ENCODE measurements at places on chromosomes 13 and 19.
A peak's percentile ranks its signal among the peaks of the same experiment; 100 is the strongest.

- no peak for DNase-seq
Observed at GRCh38 chr19:14369399-14370168, 11.7 kb upstream of the ADGRE5 start.

DNA sequence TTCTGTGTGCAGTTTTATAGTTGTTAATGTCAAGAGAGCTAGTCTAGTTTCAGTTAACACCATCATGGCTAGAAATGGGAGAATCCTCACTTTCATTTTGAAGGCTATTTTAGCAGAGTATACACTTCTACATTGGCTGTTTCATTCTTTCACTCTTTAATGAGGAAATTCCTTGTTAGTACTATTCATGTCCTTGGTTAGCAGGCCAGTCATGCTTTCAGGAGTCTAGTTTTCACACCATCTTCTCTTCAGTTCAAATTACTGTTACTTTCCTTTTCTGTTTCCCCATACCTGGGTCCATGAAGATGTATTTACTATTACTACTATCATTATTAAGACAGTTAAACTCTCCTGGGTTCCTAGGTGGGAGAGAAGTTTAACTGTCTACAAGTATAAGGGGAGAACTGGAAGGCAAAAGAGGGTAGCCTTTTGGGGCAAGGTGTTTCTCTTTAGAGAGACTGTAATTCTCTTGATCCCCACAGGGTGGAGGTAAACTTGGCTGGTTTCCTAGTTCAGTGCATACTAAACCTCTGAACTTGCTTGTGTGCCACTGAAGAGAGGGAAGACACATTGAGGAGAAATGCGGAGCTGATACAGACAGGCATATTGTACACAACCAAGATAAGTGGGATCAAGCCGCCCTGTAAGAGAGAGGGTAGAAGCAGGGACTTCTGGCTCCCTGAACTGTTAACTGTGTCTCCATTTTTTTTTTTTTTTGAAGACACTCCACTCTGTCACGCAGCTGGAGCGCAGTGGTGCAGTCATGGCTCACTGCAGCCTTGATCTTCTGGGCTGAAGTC, 41.3 kb upstream of the IGFL4 start:
- DNase-seq = no peak

- DNase-seq = peak; percentile 37
Observed at GRCh38 chr19:5403968-5404640, 51.1 kb upstream of the ZNRF4 start.

DNA sequence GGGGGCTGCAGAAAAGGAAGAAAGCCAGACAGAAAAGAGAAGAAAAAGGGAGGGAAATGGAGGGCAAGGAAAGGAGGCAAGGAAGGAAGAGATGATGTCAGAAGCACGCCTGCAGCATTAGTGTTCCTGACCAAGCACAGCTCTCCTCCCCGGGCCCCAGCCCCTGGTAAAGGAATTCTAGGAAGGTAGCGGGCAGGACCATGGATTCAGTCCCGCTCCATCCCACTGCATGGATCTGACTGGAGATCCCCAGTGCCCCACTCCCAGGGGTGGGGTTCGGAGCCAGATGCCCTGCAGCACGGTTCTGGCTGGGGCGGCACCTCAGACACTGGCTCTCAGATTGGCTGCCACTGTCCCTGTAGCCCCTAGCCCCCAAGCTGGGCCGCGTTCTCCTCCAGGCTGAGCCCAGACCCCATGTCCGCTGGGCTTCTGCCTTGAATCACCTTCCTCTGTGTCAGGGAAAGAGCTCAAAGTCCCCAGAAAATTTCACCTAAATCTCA, 59.8 kb downstream of the TSHZ3 start:
- no peak for DNase-seq

DNA sequence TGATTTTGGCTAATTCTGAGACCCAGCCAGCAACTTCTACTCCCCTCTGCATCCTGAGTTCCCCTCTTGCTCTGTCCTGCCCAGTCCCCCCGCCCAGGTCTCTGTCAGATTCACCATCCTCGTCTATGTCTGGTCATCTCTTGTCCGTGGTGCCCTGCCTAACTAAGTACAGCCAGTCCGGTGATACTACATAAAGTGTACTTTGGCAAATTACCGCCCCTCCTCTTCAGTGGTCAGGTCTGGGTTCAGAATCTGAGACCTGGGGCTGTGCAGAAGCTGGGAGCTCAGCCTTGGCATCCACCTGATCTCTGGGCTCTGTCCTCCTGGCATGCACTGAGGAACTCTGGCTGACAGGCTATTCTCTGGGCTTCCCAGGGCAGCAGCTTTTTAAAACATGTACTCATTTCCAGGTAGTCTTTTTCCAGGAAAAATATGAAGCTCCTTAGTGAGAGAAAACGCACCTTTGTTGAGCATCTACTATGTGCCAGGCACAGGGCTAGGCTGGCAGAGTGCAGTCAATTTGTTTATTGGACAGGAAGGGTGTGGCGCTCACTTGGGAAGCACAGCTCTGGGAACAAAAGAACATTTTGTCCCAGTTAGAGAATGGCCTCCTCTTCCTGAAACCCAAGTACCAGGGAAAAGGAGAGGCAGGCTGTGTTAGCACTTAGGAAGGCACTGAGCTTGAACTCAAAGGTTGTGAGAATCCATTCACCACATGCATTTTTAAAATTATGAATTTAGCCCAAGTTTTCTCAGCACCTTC, 88.9 kb downstream of the TSHZ3 start:
- no peak for DNase-seq

GRCh38 chr19:1668486-1669270, 16.3 kb upstream of the TCF3 start:
- DNase-seq = no peak

All from C1 segment of cervical spinal cord (tissue), 14 donors.